ENCODE measurements at places on chromosomes 12 and 14.

GRCh38 chr12:53971686-53972085, 1.2 kb upstream of the HOXC11 start:
- no peak for DNase-seq

GRCh38 chr12:105164068-105164467, 56.5 kb downstream of the WASHC4 start:
- no peak for DNase-seq

DNA sequence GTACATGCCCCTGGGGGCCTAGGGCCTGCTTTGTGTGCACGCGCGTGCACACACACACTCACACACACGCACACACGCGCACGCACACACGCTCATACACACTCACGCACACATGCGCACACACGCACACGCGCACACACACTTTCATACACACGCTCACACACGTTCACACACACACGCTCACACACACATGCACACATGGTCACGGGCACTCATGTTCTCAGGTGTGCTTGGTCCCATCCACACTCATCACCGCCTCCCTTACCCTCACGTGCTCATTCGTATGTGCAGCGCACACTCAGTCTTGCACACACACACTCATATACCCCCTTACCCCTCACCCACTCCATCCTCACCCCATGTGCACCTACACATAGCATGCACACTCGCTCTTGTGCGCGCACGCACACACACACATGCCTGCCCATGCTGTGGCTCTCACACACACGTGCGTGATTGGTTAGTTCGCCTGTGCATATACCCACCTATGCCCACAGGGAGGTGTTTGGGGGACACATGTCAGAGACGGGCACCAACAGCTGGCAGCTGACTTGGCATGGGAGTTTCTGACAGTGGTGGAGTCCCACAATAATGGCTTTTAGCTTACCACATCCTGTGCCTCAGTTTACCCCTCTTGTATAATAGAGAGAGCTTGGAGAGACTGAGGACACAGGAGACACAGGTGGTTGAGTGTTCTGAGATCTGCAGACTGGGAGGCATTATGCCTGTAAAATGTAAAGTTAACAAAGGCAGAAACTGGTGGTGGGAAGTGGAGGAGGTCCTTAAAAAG, 28.7 kb downstream of the TSPAN9 start:
- no peak for DNase-seq

DNA sequence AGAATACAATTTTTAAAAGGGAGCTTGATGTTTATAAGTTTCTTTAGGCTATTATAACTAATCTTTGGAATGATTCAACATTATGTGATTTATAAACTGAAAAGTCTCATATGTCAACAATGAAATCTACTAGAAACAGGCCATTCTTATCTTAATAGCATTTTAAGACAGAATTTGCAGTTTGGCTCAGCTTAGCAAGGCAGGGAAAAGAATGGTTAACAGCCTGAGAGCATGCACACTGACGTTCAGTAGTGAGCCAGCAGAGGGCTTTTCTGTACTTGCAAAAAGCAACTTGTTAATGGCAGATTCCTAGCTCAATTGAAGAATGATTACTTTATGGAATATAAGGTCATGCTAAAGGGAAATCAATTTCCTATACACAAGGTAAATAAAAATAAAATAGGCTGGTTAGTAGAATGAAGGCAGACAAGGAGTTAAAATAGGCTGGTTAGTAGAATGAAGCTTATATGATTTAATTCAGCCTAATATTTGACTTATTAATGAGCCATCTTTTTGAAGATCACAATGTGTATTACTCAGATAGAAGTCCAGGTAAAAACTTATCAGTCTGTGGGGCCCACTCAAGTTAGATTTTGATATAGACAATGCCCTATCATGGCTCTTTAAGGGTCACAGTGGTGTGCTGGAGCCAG, 95.9 kb downstream of the OTOGL start:
- no peak for DNase-seq

- no peak for DNase-seq
These were observed 1.9 kb upstream of the DCAF5 start for GRCh38 chr14:69154779-69155178.

DNA sequence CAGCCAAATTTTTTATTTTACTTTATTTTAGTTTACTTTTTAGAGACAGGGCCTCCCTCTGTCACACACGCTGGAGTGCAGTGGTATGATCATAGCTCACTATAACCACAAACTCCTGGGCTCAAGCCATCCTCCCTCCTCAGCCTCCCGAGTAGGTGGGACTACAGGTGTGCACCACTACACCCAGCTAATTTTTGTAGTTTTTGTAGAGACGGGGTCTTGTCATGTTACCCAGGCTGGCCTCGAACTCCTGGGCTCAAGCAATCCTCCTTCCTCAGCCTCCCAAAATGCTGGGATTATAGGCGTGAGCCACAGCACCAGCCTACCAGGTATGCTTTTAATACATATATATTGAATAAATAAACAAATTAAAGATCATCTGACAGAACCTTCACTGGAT, 32.7 kb upstream of the LTA4H start:
- DNase-seq = no peak

- no peak for DNase-seq
These were observed 161.6 kb downstream of the PLCZ1 start for GRCh38 chr12:18576104-18576626.

GRCh38 chr12:27965966-27966365, 6.6 kb downstream of the PTHLH start:
- no peak for DNase-seq

- DNase-seq = no peak
These were observed 191.1 kb upstream of the NUDT4 start for GRCh38 chr12:93186621-93187020.

GRCh38 chr12:54051874-54052437, 1.7 kb upstream of the HOXC4 start:
- no peak for DNase-seq

GRCh38 chr12:2922329-2922728, 31.6 kb downstream of the TULP3 start:
- DNase-seq = no peak

- no peak for DNase-seq
These were observed 71.2 kb downstream of the IRF2BPL start for GRCh38 chr14:76957224-76957891.

GRCh38 chr12:101663298-101663697, 34.1 kb upstream of the CHPT1 start:
- no peak for DNase-seq

- no peak for DNase-seq
These were observed 232.1 kb downstream of the NAV3 start for GRCh38 chr12:78062786-78063185.

GRCh38 chr14:52342849-52343596, 28.9 kb downstream of the PTGER2 start:
- DNase-seq = no peak

DNA sequence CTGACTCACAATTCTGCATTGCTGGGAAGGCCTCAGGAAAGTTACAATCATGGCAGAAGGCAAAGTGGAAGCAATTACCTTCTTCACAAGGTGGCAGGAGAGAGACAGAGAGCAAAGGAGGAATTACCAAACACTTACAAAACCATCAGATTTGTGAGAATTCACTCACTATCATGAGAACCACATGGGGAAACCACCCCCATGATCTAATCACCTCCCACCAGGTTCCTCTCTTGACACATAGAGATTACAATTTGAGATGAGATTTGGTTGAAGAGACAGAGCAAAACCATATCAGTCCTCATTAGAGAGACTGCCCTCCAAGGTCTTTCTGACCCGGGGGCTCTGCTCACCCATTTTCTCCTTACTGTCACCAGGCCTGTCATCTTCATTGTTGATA, 1582.3 kb upstream of the TMEM132C start:
- no peak for DNase-seq

GRCh38 chr14:79656496-79656895, 554.8 kb downstream of the DIO2 start:
- no peak for DNase-seq

Data from stimulated activated CD8-positive, alpha-beta memory T cell treated with anti-CD3 and anti-CD28 coated beads, Interleukin-15, amount 100 ng/mL, for 4 hours (primary cell).